ENCODE measurements at places on chromosomes 3 and 15.
A peak's percentile ranks its signal among the peaks of the same experiment; 100 is the strongest.

DNA sequence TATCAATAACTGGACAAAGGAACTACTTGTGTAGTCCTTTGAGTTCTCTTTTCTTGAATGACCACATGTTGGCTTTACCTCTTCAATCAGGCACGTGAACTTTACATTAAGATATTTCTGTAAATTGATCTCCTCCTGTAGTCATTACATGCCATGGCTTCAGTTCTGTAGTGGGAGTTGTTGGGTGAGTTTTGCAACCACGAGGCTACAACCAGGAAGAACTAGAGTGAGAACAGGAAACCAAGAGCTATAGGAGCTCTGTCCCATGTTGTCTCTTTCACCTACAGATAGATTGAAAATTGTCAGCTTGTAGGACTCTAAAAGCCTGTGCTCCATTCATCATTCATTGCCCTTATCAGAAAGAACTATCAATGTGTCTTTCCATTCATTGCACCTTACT, 2.0 kb downstream of the RSRC1 start:
- no peak for DNase-seq

GRCh38 chr15:60408463-60408981, 10.7 kb upstream of the ANXA2 start:
- DNase-seq, result no peak

DNA sequence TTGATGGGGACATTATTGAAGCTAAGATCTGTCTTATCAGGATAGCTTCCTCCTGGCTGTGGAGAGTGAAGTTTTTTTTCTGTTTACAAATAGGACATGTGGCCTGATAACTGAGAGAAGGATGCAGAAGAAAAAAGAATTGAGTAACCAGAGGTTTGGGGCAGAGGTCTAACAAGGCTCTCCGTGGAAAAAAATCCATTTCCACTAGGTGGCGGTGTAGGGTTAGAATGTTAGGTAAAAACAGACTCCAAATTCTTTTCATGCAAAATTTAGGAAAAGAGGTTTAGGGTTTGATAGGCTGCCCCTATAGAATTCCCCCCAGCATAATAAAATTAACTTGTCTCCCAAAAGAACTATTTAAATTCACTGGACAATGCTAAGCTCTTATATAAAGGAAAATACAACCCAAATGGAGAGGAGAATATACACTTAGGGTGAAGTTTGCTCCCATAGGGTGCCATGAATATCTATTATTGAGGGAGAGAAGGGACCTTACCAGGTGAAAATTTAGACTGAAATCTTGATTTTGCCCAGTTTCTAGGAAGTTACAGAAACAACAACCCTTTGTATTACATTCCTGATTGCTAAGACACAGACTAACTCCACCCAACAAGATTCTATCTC, 1560.4 kb downstream of the OTOL1 start:
- no peak for DNase-seq

DNA sequence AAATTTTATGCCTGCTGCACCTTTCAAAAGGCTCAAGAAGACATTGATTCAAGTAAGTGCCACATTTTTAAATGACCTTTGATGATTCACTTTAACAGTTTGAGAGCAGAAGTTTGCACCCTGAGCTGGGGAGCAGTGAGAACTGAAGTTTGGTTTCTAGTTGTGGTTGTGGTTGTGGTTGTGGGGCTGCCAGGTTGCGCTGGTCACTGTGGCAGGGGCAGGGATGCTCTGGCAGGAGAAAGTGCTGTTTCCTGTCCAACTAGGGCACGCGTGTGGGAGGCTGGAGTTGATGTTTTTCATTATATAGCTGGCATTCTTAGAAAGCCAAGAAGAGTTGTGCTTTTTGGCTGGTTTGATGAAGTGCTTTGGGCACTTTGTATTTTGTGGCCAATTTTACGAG, 339.7 kb upstream of the NR2F2 start:
- DNase-seq, result no peak

DNA sequence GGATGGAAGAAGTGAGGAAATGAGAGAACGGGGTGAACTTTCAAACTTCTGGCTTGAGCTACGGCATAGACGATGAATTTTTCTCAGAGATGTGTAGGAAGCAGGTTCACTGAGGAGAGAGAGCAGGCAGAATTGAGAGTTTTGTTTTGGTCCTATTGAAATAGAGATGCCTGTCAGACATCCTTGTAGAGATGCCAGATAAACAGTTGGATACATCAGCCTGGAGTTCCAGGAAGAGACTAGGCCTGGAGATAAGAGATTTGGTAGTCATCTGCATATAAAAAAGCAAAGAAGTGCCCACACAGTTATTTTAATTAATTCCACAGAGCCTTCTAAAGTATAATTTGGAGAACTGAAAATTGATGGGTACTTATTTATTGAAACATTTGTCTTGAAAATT, 495.6 kb downstream of the IL5RA start:
- DNase-seq, result no peak

DNA sequence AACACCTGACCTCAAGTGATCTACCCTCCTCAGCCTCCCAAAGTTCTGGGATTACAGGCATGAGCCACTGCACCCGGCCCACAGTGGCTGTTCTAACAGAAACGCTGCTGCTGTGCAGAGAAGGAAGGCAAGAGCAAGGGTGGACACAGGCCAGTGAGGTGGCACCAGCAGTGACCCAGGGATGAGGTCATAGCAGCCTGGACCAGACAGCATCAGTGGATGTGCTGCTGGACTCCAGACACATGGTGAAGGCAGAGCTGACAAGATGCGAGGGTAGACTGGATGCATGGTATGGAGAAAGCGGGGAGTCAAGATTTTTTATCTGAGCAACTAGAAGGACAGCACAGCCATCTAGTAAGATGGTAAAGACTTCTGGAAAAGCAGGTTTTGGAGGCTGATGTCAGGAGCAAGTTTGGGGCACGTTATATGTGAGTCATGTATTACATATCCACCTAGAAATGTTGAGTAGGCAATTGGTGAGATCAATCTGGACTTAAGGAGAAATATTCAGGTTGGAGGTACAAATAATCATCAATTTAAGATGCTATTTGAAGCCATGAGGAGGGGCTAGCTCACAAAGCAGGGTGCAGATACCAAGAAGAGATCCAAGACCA, 22.1 kb upstream of the TJP1 start:
- DNase-seq, result no peak

GRCh38 chr3:19920401-19921080, 13.5 kb downstream of the EFHB start:
- no peak for DNase-seq

DNA sequence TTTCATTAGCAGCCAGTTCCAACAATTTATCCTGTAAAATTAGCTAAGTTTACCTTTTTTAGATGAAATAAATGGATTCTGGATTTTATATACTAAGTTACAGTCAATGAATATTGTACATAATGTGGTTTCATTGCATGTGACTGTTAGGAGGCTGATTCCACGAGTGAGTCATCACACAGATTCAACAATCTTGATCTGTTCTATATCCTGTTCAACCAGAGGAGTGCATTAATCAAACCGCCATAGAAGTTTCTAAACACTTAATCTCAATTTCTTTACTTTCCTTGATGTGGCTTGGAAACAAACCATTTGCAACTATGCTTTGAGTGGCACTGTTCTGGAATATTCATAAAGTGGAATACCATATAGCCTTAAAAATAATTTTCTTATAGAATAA, 15.3 kb downstream of the DNAJC13 start:
- DNase-seq, result no peak

GRCh38 chr3:20054549-20054987, 14.3 kb downstream of the KAT2B start:
- peak; percentile 29 for DNase-seq

GRCh38 chr15:45873781-45874180, 239.0 kb downstream of the SQOR start:
- DNase-seq, result no peak

- DNase-seq, result no peak
Measured at GRCh38 chr3:133595341-133595740, 21.9 kb downstream of the CDV3 start.

DNA sequence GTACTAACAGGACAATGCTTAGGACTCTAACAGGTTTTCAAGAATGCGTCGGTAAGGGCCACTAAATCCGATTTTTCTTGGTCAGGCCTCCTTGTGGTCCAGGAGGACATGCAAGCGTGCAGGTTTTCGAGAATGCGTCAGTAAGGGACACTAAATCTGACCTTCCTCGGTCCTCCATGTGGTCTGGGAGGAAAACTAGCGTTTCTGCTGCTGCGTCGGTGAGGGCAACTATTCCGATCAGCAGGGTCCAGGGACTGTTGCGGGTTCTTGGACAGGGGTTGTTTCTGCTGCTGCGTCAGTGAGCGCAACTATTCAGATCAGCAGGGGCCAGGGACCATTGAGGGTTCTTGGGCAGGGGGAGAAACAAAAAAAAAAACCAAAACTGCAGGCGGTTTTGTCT, 7.8 kb upstream of the UBP1 start:
- no peak for DNase-seq

DNA sequence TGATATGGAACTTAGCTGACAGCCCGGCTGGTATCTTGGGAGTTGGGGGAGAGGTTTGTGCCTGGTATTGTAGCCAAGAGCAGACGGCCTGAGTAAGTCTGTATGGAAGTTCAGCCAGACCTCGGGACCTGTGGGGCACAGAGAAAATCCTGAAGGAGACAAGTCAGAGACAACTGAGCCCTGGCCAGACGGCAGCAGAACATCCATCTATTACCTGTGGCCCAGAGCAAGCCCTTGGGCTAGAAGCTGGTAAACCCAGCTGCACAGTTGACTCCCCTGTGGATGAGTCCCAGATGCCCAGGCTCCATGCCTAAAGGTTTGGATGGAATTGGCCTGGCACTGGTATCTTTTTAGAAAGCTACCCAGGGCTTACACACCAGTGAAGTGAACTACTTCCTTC, 70.4 kb upstream of the DLG1 start:
- DNase-seq, result no peak

- DNase-seq, result no peak
Measured at GRCh38 chr3:23175341-23176083, 27.6 kb upstream of the UBE2E2 start.

- no peak for DNase-seq
Measured at GRCh38 chr3:129881261-129881660, 12.2 kb downstream of the TMCC1 start.

GRCh38 chr3:98325055-98325454, 28.6 kb upstream of the OR5K4 start:
- no peak for DNase-seq

GRCh38 chr3:195106418-195106906, 164.5 kb downstream of the XXYLT1 start:
- peak; percentile 57 for DNase-seq
